Mucosa of descending colon (tissue), 3 donors: ENCODE measurements at places on chromosomes 5 and 9.

DNA sequence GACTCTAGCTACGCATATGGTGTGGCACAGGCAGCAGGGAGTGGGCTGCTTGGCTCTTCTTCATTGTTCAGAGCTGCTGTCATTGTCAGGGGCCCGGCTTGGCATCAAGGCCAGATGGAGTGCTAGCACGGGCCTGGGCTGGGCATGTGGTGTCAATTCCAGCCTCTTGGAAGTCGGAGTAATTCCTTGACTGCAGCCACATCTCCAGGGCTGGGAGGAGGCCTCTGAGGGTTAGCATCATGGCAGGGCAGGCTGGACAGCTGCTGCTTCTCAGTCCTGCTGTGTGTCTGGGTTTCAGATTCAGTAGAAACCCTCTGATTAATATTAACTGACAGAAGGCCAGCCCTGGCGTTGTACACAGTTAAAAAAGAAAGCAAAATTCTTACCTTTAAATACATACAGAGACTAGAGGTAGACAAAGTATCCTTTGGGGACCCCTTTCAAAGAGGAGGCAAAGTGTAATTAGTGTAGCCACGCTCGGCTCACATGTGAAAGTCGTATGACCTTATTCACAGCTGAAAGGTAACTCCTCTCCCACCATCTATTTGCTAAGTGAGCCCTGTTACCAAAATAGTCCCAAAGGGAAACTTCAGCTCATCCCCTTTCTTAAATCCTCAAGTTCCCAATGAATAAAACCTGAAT is 126.4 kb downstream of the DOCK2 start:
- no peak for DNase-seq

GRCh38 chr9:130616451-130616850 is 37.1 kb downstream of the FUBP3 start:
- no peak for DNase-seq

DNA sequence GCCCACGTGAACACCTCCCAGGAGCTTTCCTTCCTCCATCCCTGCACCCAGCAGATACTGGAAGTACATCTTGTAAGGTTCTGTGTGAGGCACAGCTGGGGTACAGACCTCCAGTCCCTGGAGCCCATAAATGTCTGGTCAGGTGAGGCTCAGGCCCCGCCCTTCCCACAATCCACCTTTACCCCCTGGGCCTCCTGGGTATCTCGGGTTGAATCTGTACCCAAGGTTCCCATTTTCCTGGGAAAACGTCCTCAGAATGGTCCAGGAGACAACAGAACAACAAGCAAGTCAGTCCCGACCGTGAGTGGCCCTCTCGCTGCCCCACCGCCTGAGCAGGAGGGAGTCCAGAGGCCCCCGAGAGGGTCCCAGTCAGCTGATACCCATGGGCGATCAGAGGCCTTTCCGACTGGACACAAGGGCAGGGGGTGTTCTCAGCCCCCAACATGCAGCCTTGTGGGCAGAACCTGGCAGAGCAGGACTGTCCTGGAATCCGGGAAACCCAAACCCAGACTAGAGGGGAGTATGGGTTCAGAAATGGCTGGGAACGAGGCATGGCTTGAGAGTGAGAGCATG is 4.3 kb downstream of the SPATA31E1 start:
- DNase-seq: no peak

DNA sequence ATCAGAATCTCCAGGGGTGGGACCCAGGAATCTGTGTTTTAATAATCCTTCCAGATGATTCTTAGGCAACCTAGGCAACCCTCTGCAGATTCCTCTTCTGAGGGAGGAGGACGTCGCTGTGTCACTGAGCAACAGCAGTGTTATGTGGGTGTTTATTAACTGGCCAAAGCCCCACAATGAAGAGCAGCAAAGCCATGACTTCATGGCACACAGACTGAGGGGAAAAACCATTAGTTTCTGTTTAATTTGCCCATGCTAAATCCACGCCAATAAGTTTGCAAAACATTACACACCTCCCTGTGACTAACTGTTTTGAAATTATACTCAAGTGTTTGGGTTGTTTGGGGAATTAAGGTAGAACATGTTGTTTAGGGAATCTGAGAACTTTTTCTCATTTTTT is 83.7 kb upstream of the TMED7 start:
- no peak for DNase-seq

- no peak for DNase-seq
These were observed 88.4 kb upstream of the CXCL14 start for GRCh38 chr5:135667204-135667603.

DNA sequence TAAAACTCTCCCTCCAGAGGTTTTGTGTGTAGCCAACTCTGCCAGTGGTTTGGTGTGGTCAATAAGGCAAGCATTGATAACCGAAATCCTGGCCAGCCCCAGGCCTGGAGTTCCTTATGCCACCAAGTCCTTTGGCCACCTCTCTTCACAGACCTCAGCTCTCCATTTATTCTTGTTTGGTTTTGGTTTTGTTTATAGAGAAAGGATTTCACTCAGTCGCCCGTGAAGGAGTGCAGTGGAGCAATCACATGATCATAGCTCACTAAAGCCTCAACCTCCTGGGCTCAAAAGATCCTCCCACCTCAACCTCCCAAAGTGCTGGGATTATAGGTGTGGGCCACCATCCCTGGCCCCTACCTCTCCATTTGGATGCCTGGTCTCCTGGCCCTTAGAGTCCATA is 55.4 kb upstream of the PPARGC1B start:
- DNase-seq: no peak

- no peak for DNase-seq
These were observed 22.4 kb downstream of the NIPSNAP3B start for GRCh38 chr9:104786293-104786692.

- no peak for DNase-seq
These were observed 90.7 kb downstream of the PTCH1 start for GRCh38 chr9:95425910-95426551.

- no peak for DNase-seq
These were observed 19.2 kb downstream of the SLC22A4 start for GRCh38 chr5:132313366-132313765.

GRCh38 chr5:147169901-147170300 is 64.9 kb upstream of the STK32A start:
- DNase-seq: no peak

DNA sequence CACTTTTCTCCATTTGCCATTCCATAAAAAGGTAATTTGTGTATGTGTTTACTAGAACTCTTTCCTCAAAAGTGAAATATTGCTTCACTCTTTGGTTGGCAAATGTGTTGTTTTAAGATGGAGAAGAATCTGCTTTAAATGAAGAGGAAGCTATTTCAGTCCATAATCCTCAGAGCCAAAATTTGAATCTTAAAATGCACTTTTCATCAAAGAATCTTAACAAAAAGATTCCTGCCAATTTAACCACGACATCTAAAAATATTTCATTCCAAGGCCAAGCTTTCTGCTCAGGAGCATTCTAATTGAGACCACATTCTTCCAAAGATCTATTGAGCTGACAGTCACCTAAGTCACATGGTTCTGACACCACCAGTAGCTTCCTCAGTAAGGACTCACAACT is 7.5 kb downstream of the GABRB2 start:
- no peak for DNase-seq

DNA sequence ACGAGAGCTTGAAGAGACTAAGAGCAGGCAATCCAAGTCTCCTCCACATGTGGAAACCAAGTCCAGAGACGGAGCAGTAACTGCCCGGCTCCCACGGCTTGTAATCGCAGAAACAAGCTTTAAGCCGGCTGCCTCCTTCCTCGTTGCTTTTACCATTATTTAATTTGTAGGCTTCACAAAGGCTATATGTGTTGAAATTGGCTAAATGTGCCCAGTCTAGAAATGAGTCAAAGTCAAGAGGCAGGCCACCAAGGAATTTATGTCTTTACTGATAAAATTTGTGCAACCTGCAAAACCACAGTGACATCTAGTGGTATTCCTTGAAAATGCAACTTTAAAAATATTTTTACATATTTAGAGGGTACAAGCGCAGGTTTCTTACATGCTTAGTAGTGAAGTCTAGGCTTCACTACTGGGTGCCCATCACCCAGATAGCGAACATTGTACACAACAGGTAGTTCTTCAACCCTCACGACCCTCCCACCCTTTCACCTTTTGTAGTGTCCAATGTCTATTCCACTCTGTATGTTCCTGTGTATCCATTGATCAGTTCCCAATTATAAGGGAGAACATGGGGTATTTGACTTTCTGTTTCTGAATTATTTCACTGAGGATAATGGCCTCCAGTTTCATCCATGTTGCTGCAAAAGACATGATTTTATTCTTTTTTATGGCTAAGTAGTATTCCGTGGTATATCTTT is 33.5 kb upstream of the EBF1 start:
- DNase-seq: no peak

DNA sequence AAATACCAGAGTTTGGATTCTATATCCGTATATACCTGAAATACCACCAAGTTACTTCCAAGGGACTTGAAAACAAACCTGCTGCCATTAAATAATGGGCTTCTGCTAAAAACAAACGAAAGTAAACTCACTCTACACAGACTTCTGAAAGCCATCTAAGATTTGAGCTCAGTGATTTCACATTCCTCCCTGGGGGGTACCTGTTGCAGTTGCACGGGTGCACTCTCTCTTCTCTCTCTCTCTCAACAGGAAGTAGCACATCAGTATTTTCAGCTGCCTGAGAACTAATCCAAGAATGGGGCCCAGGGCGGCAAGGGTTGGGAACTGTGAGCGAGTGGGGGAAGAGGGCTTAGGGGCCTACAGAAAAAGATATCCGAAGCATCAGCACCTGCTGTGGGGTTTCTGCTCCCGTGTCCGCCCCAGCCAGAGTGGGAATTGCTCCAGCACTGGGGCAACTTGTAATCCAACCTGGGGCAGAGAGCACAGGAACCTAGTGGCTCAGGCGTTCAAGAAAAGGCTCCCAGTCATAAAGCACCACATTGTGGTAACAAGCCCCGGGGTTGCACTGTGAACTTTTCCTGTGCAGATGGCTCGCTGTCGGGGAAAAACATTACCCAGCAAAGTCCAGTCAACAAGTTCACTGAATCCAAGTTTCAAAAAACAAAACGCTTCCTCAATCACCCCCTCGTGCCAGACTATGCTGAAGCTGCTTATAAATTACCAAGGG is 99.8 kb downstream of the EFNA5 start:
- peak; percentile 62 for DNase-seq

DNA sequence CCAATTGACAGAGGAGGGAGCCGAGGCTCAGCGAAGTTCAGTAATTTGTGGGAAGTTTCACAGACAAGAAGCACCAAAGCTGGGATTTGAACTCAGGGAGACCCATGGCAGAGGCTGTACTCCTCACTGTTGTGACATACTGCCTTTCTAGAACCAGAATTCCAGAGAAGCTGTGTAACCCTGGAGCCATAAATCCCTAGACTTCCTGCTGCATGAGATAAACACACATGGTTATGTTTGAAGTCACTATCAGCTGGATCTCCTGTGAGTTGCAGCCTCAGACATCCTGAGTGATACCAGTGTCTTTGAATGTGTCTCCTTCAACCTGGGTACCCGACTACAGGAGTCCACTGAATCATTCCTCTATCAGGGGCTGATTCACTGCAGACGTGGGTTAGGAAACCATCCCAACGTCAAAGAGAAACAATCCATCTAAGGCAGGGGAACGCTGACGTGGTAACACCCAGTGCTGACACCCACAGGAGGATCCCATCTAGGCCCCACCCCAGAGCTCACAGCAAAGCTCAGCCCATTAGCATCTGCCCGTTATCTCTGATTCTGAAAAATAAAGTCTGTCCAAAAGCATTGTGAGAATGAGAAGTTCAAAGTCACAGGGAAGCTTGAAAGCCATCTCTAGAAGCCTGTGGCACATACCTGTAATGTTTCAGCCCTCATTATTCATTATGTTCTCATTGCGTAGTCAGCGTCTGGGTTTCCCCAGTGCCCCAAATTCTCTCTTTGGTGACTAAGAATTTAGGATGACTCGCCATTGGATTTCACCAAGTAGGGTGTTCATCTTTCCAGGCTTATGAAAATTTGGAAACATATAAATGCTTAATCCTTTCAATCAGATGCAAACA is 36.3 kb upstream of the BASP1 start:
- no peak for DNase-seq

DNA sequence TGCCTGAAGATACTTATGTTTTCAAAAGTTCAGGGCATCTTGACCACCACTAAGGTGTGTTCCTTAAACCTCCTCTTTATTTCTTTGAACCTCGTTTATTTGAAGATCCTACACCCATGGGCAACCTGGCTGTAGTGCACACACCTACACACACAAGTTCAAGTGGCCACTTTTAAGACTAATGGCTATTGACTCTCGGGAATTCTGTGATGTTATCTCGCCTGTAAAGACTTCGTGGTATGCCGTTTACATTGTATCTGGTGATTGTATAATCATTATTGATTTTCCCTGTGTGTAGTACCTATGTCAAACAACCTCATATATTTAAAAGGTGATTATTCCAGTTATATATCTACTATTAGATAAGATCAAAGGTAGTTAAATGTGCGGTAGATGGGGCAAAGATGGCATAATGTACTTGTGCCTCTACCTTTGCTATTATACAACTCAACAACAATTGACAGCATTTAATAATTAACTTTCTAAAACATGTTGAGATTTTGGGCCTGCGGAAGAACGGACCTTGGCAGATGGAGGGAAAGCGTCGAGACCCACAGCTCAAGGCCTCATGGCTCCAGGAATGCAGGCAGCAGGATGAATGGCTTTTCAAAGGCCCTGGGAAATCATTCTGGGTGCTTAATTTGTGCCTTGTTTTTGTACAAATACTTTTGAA is 51.4 kb upstream of the IRX2 start:
- DNase-seq: no peak

DNA sequence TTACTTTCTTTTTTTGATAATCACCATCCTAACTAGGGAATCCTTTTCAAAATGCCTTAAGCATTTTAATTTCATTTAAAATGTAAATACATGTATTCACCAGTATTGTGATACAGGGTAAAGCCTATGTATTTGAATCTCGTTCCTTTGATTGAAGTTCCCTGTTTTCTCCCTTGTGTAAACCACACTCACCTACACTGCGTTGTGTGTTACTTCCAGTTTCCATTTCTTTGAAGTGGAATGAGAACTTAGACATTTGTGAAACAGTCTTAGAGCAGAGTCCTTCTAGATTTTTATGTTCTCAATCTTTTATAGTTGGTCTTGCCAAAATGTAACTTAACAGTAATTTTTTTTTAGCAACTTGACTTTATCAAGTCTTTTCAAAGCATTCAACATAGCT is 101.4 kb downstream of the ZNF462 start:
- no peak for DNase-seq

- DNase-seq: no peak
These were observed 7.1 kb downstream of the NEK6 start for GRCh38 chr9:124264823-124265233.

GRCh38 chr5:544675-545355 is 20.6 kb upstream of the SLC9A3 start:
- peak; percentile 13 for DNase-seq
